Activated T-cell treated with anti-CD3 and anti-CD28 coated beads, Interleukin-2, amount 50 U/mL, for 48 hours (primary cell): ENCODE measurements at places on chromosomes 3 and 15.

- no peak for DNase-seq
These were observed 177.9 kb downstream of the ERC2 start for GRCh38 chr3:56290374-56290773.

DNA sequence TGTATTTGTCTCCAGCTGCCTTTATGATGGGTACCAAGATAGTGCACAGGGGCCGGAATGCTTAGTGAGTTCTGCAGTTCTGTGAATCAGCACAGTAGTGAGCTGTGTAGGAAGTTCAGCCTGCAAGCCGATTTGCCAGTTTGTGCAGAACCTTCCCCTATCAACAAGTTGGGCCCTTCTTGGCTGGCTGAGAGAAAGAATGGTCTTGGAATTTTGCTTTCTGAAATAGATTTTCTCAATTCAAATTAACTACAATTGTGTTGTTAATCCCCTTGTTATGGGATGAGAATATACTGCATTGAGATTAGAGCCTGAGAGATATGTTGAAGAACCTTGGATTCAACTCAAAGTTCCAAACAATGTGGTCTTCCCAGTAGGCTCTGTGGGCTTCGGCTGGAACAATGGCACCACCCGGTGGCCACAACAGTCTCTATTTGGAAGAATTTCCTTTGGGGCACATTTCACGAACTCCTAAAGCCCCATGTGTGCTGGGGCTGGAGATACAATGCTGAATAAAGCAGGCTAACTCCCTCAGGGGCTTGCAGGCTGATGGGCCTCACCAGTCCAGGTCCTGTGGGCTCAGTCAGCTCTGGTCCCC, 59.1 kb downstream of the TRIM42 start:
- DNase-seq, result peak; percentile 18

GRCh38 chr3:53884623-53885022, 2.7 kb upstream of the ACTR8 start:
- no peak for DNase-seq

GRCh38 chr3:49217688-49218470, 46.5 kb downstream of the KLHDC8B start:
- no peak for DNase-seq

GRCh38 chr15:57455929-57456328, 79.6 kb downstream of the CGNL1 start:
- no peak for DNase-seq
